ENCODE measurements at places on chromosomes 2 and 18. TPM values are rescaled to one million over a fixed set of nuclear protein-coding genes. Genes with fewer than 3 reads are reported as not detected.

DNA sequence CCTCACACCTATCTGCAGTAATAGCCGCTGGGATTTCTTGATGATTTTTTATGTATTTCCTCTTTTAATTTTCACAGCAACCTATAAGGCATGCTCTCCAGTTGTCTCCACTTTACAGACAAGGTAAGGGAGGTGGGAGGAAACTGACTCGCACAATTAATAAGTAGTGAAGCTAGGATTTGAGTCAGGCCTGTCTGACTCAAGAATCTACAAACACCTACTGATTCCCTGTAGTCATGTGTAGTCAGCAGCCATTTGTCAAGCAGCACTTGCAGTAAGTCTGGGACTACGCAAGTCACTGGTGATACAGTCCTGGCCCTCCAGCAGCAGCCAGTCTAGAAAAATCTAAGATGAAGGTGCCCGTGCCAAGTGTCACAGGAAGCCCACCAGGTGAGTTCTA, 193.6 kb upstream of the PKDCC start:
- no peak overlapping the region for H3K27ac ChIP-seq
- no peaks in the 10 kb centered on the region for H3K27me3 ChIP-seq
- no peak overlapping the region for H3K4me3 ChIP-seq
- no peak for DNase-seq
- no peaks in the 10 kb centered on the region for H3K4me1 ChIP-seq

DNA sequence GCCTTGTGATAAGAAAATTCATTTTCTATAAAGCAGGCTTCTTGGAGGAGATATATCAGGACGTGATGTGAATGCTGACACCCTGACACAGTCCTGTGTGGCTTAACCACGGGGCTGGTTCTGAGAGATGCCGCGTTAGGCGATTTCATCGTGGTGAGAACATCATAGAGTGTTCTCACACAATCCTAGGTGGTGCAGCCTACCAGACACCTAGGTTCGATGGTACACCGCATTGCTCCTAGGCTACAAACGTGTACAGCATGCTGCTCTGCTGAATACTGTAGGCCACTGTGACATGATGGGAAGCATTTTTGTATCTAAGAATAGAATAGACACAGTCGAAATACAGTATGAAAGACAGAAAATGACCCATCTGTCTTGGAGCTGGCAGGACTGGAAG, 82.5 kb downstream of the TNFRSF11A start:
- H3K4me1 ChIP-seq, result no peaks in the 10 kb centered on the region
- no peak overlapping the region for H3K4me3 ChIP-seq
- H3K27me3 ChIP-seq, result no peaks in the 10 kb centered on the region
- H3K36me3 ChIP-seq, result no peaks in the 10 kb centered on the region
- H3K27ac ChIP-seq, result no peak overlapping the region
- no peak for DNase-seq

The GALNT14 gene
- total RNA-seq, result 2.6 TPM

The CRACDL gene
- total RNA-seq, result 16.9 TPM

The NPPC gene
- total RNA-seq, result not detected

- H3K4me3 ChIP-seq, result no peak overlapping the region
- H3K27me3 ChIP-seq, result no peaks in the 10 kb centered on the region
- no peaks in the 10 kb centered on the region for H3K36me3 ChIP-seq
- DNase-seq, result no peak
- no peak overlapping the region for H3K27ac ChIP-seq
- H3K4me1 ChIP-seq, result no peaks in the 10 kb centered on the region
These were observed 47.9 kb downstream of the E2F6 start for GRCh38 chr2:11417946-11418585.

GRCh38 chr2:210049831-210050230, 47.4 kb downstream of the RPE start:
- H3K27me3 ChIP-seq, result no peaks in the 10 kb centered on the region
- no peak for DNase-seq
- H3K4me3 ChIP-seq, result no peak overlapping the region
- H3K27ac ChIP-seq, result no peak overlapping the region
- peaks cover 26% of the 10 kb centered on the region for H3K36me3 ChIP-seq

The PLGLB1 gene
- total RNA-seq, result 3.1 TPM

GRCh38 chr2:18883616-18884456, 294.5 kb upstream of the NT5C1B start:
- no peaks in the 10 kb centered on the region for H3K36me3 ChIP-seq
- no peak for DNase-seq
- no peaks in the 10 kb centered on the region for H3K4me1 ChIP-seq
- no peak overlapping the region for H3K4me3 ChIP-seq
- H3K27ac ChIP-seq, result no peak overlapping the region

DNA sequence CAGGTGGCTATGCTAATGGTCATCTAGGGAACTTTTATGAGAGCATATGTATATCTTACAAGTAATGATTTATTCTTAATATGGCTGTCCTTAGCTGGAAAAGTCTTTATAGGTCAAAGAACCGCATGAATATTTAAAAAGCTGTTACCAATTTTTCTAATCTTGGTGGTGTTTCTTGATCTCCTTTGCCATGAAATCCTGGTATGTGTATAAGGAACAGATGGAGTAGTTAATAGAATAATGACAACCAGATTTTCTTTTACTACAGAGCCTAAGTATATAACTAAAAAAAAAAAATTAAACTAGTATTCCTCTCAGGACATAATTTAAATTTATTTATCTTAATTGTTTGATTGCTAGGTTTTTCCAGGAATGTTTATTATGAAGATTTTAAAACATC, 74.5 kb downstream of the RHBDD1 start:
- H3K4me3 ChIP-seq, result no peak overlapping the region
- no peak overlapping the region for H3K27ac ChIP-seq
- no peaks in the 10 kb centered on the region for H3K36me3 ChIP-seq
- H3K27me3 ChIP-seq, result no peaks in the 10 kb centered on the region
- no peak for DNase-seq

- peaks cover 18% of the 10 kb centered on the region for H3K4me1 ChIP-seq
- H3K27me3 ChIP-seq, result no peaks in the 10 kb centered on the region
- no peak for DNase-seq
- H3K27ac ChIP-seq, result peak overlapping the region; percentile 27
- no peak overlapping the region for H3K4me3 ChIP-seq
These were observed 204.5 kb downstream of the ARL4C start for GRCh38 chr2:234292205-234292961.

DNA sequence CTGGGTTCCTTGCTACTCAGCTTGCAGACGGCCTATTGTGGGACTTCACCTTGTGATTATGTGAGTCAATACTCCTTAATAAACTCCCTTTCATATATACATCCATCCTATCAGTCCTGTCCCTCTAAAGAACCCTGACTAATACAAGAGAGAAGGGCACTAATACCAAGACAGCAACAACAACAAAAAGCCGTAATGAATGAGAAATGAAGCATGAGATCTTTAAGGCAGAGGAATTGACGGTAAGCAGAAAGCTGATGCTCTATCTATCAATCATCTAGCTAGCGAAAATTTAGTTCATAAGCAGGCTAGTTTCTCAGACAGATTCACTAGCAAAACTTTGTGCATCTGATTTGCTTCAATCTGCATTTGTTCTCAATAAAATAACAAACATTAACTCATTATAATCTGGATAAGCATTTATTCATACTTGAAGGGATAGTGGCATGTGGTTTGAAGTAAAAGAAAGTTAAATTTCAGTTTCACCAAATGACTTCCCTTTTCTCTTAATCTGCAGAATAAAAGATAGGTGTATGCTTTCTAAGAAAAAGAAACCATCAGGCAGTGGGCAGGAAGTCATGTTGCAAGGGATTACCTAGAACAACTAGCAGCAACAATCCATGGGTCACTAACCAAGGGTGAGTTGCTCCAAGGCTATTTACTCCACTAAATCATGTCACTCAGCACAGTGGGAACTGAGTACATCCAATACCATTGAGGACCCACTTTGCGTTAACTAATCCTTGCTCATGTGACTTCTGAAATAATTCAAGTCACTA, 376.5 kb downstream of the TMEM182 start:
- no peaks in the 10 kb centered on the region for H3K4me1 ChIP-seq
- no peak for DNase-seq
- no peak overlapping the region for H3K4me3 ChIP-seq

- no peak for DNase-seq
- no peaks in the 10 kb centered on the region for H3K27me3 ChIP-seq
- no peak overlapping the region for H3K27ac ChIP-seq
These were observed 6.9 kb downstream of the CCDC195 start for GRCh38 chr2:224709301-224709700.

GRCh38 chr2:157760949-157761348, 115.2 kb downstream of the ACVR1 start:
- H3K4me1 ChIP-seq, result no peaks in the 10 kb centered on the region
- H3K27ac ChIP-seq, result no peak overlapping the region
- peaks cover 62% of the 10 kb centered on the region for H3K36me3 ChIP-seq

DNA sequence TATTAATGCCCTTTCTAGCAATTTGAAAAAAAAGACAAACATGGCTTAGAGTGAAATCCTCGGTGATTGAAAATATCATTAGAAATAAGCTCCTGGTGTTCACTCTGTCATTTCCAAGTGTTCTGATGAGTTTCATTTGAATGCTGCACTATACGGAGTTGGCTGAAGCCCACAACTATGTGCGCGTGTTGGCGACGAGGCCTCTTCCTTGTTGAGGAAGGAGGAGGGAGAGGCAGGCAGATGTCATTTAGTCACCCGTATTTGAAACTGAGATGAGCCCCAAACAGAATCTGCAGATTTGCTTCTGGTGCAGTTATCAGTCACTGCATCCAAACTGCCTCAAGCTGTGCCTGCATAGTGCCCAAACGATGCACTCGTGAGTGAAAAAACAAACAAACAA, 23.5 kb upstream of the SKOR2 start:
- H3K27me3 ChIP-seq, result no peaks in the 10 kb centered on the region
- H3K27ac ChIP-seq, result no peak overlapping the region
- no peak for DNase-seq
- H3K4me3 ChIP-seq, result no peak overlapping the region
- no peaks in the 10 kb centered on the region for H3K4me1 ChIP-seq

DNA sequence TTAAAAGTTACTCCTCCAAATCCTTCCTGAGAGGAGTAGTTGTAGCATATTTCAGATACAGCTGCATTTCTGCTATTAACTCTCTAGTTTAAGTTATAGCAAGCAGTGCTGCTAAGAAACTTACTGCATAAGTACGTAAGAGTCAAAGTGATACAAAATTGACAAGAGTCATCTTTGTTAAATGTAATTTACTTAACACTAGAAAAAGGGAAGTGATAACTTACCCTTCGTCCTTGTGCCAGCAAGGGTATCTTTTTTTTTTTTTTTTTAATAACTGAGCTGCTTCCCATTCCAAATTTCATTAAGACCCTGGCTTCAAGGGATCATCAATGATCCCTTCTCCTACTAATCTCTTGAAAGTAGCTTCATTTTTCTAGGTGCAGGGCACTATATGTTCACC, 493.0 kb downstream of the PLCL1 start:
- H3K36me3 ChIP-seq, result no peaks in the 10 kb centered on the region
- DNase-seq, result no peak
- no peaks in the 10 kb centered on the region for H3K4me1 ChIP-seq
- no peak overlapping the region for H3K4me3 ChIP-seq

DNA sequence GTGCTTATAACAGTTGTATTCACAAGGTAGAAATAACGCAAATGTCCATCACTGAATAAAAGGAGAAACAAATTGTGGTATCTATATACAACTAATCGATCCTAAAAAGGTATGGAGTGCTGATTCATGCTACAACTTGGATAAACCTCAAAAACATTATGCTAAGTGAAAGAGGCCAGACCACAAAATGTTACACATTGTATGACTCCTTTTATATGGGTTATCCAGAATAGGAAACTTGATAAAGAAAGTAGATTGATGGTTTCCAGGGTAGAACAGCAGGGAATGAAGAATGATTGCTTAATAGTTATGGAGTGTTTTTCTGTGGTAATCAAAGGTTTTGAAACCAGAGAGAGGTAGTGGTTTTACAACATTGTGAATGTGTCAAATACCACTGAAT, 432.2 kb upstream of the TRIB2 start:
- H3K27me3 ChIP-seq, result no peaks in the 10 kb centered on the region
- no peak overlapping the region for H3K4me3 ChIP-seq
- no peak overlapping the region for H3K27ac ChIP-seq
- DNase-seq, result no peak
- H3K4me1 ChIP-seq, result no peaks in the 10 kb centered on the region

DNA sequence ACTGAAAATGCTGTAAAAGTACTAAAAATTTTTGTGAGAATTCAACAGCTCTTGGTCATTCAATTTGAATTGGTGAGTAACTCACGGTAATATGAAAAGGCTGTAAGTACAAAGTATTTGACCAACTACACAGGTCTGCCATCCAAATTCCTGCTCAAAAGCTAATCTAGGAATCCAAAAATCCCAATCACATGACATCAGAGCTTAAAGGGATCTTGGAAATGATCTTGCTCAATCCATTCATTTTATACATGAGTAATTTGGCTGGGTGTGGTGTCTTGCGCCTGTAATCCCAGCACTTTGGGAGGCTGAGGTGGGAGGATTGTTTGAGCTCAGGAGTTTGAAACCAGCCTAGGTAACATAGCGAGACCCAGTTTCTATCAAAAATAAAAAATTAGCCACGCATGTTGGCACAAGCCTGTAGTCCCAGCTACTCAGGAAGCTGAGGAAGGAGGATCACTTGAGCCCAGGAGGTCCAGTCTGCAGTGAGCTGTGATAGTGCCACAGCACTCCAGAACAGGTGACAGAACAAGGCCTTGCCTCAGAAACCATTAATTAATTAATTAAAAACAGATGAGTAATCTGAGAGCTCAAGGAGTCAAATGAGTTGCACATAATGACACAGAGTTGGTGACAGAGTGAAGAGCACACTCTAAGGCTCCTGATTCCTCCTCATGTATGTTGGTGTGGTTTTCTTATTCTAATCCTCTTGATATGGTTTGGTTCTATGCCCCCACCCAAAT, 19.8 kb downstream of the SPIRE1 start:
- no peaks in the 10 kb centered on the region for H3K36me3 ChIP-seq
- H3K27ac ChIP-seq, result no peak overlapping the region
- no peak for DNase-seq
- no peaks in the 10 kb centered on the region for H3K27me3 ChIP-seq
- H3K4me1 ChIP-seq, result peaks cover 3% of the 10 kb centered on the region
- H3K4me3 ChIP-seq, result no peak overlapping the region

The GYPC gene
- 62.0 TPM for total RNA-seq

GRCh38 chr2:10963155-10963554, 51.4 kb downstream of the KCNF1 start:
- no peak overlapping the region for H3K4me3 ChIP-seq
- H3K4me1 ChIP-seq, result peaks cover 5% of the 10 kb centered on the region
- H3K27ac ChIP-seq, result no peak overlapping the region
- no peak for DNase-seq

DNA sequence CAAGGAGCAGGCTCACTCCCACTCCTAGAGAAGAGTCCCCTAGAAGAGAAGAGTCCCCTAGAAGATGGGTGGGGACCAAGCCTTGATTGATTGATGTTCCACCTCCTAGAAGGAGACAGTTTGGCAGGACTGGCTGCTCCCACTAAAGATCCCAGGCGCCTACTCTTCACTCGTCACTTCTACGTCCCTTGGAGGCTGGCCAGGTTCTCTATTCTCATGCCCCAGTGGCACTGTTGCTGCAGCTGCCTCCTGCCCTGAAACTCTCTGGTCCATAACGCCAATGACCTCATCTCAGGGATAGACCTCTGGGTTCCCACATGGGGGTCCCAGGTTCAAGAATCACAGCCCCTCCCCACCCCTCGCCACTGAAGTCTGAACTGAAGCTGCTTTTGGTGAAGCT, 2.5 kb upstream of the SP140L start:
- DNase-seq, result no peak
- H3K4me3 ChIP-seq, result no peak overlapping the region
- H3K4me1 ChIP-seq, result peaks cover 20% of the 10 kb centered on the region

- DNase-seq, result no peak
- no peak overlapping the region for H3K4me3 ChIP-seq
- no peaks in the 10 kb centered on the region for H3K36me3 ChIP-seq
- H3K4me1 ChIP-seq, result no peaks in the 10 kb centered on the region
- no peaks in the 10 kb centered on the region for H3K27me3 ChIP-seq
- H3K27ac ChIP-seq, result no peak overlapping the region
These were observed 310.9 kb downstream of the HRH4 start for GRCh38 chr18:24771300-24771699.

The MROH2A gene
- total RNA-seq, result not detected

The RESP18 gene
- not detected for total RNA-seq

Measured in upper lobe of left lung (tissue), 6 donors.